ENCODE measurements at places on chromosomes 3 and 15. TPM values are rescaled to one million over a fixed set of nuclear protein-coding genes. Genes with fewer than 3 reads are reported as not detected.

DNA sequence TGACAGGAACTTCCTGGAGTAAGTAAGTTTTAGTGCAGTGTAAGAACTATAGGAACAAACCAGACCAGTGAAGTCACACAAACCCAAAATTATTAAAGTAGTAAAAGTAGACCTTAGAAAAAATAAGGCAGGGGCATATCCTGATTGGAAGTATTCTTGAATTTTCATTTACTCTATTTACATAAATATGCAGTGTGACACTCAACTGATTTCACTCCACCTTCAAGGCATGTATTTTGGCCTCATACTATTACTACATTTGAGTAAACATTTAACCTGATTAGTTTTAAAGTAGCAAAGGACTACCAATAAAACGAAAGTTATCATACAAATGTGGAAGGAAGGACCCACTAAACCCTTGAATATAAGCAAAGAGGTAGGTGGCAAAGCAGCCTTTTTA is 22.8 kb downstream of the TRNT1 start:
- DNase-seq = no peak

- no peak for DNase-seq
These were observed 3.7 kb upstream of the CPA3 start for GRCh38 chr3:148861277-148861869.

DNA sequence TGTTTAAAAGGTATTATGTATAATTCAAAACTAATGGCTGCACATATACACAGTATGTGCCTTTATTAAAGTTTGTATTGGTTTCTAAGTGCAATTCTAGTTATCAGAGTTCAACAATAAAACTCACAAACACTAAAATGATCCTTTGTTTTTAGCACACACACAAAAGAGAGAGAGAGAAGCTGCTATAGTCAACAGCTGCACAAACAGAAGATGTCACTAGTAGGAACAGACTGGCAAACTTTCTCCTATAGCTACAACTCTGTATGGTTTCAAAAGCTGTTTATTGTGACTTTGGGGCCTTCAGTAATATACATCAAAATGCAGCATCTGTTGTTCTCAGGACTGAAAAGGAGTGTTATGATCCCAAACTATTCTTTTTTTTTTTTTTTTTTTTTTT is 6.1 kb downstream of the SECISBP2L start:
- no peak for DNase-seq

DNA sequence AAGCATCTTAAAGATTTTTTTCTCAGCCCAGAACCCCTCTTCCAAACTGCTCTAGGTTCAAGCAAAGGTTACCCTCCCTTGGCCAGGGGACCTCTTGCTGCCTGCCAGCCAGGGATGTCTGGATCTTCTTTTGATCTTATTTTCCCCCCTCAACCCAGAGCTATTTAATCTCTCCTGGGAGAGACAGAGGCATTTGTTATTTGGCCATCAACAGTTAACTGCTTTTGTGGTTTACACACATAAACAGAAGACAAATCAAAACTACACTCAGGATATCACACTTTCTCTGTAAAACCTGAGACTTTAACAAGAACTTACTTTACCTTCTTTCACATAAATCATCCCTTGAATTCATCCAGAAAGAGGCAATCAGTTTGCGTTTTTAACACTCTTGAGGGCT is 272.5 kb downstream of the THSD4 start:
- DNase-seq = no peak

DNA sequence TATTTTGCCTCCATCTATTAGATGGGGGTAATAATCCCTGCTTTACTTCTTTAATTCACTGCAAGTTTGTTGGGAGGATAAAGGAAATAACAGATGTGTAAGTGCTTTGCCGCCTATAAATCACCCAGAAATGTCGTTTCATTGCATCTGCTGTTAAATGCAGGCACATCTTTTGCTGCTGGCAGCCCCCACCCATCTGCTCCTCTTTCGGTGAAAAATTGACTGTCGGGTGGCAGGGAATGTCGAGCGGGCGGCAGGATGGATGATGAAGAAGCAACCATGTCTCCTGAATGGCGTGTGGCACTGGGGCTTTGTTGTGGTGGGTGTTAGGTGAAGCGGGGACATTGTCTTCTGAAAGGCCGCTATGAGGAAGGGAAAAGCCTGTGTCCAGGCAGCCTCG is 543 bp upstream of the REC114 start:
- no peak for DNase-seq

The ATP8B4 gene
- 4.2 TPM for total RNA-seq

The TM2D3 gene
- 41.7 TPM for total RNA-seq

GRCh38 chr3:37867144-37867543 is 5.5 kb downstream of the CTDSPL start:
- DNase-seq = no peak

GRCh38 chr15:47244361-47244760 is 472.9 kb upstream of the SEMA6D start:
- DNase-seq = no peak

DNA sequence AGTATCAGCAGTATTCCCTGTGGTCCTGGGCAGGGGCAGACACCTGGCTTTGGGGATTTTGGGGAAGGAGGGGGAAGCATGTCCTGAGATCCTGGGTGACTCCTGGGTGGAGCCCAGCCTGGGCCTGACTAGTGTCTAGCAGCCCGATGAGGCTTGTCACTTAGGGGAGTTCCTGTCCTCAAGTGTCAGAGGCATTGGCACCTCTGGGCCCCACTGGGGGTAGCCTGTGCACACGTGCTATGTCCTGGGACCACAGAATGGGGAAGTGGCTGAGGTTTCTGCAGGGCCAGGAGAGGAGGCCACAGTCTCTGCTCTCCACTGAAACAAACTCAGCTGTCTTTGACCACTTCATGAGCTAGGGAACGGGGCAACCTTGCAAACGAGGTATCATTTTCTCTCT is 31.5 kb upstream of the ADCY5 start:
- no peak for DNase-seq

DNA sequence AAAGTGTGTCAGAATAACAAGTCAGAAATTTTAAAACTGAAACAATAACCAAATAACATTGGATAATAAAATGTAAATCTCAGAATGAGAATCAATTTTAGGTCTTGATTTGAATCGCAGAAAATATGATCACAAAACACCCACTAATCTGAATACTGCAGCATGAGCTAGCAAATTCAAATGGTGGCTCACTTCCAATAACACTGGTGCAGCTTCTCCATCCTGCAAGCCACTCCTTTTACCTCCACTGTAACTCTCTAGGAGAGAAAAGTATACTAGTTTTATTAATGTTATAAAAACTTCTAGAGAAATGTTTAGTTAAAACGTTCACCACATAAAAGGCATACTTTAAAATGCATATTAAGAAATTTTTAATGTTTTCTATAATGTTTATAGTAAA is 30.4 kb downstream of the UBE3A start:
- DNase-seq = no peak

DNA sequence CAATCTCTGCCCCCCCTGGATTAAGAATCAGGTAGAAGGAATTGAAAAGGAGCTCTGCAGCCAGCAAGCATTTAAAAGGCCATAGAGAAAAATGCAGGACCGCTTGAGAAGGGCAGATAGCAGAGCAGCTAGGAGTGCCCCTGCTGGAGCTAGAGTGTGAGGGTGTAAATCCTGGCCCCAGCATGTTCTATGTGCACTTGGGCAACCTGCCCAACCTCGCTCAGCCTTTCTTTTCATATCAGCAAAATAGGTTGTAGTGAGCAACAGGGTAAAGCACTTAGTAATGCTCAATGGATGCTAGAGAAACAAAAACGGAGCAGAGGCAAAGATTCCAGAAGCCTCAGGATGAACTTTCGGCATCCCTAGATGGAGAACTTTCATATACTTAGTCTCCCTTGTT is 25.0 kb upstream of the THBS1 start:
- DNase-seq = no peak

The ARRDC4 gene
- 0.29 TPM for total RNA-seq

DNA sequence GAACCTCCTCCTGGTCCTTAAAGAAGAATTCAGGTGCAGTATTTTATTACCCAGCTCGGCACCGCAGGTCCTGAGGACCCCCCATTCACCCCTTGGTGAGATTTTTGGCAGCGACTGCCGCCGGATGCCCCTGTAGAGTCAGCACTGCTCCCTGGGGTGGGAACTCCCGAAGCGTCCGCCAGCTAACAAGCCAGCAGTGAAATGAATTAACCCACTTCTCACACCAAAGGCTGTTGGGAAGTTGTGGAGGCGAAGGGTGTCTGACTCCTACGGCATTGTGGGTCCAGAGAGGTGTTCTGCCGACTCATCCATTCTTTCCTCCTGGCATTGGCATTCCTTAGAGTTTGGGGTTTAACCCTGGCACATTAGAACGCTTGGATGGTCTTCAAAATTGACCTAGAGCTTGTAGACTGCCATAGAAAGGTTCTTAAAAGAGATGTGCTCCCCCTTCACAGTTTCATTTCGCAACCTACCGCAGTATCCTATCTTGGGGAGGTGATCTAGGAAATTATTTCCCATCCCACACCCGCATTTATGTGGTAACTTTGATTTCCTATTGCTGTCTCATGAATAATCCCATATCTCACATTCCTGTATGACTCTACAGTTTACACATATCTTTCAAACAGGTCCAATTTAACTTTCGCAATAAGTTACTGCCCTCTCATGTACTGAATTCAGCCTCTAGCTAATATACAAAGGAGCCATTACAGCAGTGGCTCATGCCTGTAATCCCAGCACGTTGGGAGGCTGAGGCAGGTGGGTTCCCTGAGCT is 879 bp upstream of the EIF5A2 start:
- DNase-seq = no peak

DNA sequence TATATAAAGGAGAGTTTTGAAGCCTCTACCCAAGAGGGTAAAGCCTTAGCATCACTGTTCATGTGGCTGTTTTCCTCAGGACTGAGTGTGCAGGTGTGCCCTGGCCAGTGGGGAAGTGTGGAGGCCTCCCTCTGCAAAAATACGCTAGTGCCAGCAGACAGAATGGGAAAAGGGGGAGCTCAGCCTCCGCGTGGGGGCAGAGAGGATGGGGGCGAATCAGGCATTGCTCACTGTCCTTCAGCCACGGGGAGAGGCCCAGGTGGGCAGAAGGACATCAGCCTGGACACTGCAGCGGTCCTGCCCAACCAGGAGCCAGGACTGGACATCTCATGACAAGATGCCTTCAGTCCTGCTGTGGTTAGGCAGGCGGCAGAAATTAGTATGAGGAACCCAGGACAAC is 10.1 kb downstream of the LTF start:
- DNase-seq = no peak

GRCh38 chr15:87348746-87349145 is 907.8 kb downstream of the NTRK3 start:
- no peak for DNase-seq

The MST1 gene
- total RNA-seq = 8.2 TPM

GRCh38 chr3:17032407-17033034 is 147.8 kb downstream of the PLCL2 start:
- no peak for DNase-seq

The ATP13A3 gene
- 145 TPM for total RNA-seq

DNA sequence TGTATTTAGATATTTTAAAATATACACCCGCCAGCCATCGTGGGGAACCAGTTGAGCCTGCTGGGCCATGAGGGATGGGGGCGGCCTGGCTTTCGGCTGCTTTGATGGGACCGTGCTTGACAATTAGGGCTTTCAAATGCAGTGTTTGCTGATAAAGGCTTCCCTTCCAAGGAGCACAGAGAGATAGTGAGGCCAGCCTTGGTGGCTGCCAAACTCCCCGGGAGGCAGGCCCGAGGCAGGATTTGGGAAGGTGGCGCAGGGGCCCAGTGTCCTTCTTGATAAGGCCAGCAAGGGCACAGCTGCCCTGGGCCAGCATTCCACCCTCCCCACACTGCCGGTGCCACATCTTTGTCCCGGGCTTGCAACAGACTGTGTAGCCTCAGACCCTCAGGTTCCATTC is 75.6 kb downstream of the LINGO1 start:
- no peak for DNase-seq

DNA sequence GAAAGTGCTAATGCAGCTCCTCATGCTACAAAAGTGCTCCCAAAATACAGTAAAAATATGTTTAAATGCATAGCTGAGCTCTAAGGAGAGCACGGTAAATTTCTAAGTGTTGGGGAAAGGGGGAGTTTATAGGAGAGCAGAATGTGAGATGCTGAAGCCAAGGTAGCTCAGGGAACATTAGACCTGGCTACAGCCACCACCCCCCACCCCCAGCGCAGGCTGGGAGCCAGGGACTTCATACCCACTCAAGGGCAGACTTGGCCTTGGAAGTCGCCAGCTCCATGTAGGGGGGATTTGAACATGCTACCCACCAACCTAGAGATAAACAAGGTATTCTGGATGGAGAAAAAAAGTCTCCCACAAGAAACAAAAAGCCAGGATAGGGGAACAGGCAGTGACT is 142.2 kb downstream of the MEGF11 start:
- no peak for DNase-seq

DNA sequence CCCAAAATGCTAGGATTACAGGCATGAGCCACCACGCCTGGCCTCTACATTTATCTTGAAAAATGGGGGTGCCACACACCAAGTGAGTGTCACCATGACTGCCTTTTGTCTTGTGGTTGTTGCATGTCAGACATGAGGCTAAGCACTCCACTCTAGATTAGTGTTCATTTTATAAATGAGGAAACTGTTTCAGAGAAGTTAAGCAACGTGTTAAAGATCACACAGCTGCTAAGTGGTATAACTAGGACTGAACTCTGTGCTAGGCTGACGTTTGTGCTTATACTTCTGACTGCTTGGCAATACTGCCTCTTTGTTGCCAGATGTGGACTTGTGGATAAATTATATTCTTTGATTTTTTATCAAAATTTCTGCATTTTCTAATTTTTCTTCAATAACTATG is 50.8 kb upstream of the SMAD6 start:
- no peak for DNase-seq

DNA sequence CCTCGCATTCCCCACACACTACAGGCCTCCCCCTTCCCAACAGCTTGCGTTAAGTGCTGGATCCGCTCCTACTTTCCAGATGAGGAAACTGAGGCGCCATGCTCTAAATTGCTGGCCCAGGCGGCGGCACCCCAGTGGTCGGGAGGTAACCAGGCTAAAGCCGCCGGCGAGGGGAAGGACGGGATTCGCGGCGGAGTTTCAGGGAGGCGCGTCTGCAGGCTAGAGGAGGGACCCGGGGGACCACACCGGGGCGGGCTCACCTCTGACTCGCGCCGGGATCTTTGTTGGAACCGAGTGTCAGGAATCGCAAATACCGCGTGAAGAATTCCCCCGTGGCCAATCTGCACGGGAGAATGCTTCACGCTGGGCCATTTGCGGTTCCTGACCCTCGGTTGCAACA is 24.6 kb upstream of the PTPN23 start:
- DNase-seq = no peak

GRCh38 chr3:141063831-141064230 is 12.7 kb downstream of the SPSB4 start:
- no peak for DNase-seq

The KCNMB3 gene
- 0.17 TPM for total RNA-seq

The CPNE9 gene
- total RNA-seq = not detected
